Stimulated activated CD8-positive, alpha-beta memory T cell treated with anti-CD3 and anti-CD28 coated beads, Interleukin-7, amount 100 ng/mL, for 4 hours (primary cell): ENCODE measurements at places on chromosomes 2 and 18.

DNA sequence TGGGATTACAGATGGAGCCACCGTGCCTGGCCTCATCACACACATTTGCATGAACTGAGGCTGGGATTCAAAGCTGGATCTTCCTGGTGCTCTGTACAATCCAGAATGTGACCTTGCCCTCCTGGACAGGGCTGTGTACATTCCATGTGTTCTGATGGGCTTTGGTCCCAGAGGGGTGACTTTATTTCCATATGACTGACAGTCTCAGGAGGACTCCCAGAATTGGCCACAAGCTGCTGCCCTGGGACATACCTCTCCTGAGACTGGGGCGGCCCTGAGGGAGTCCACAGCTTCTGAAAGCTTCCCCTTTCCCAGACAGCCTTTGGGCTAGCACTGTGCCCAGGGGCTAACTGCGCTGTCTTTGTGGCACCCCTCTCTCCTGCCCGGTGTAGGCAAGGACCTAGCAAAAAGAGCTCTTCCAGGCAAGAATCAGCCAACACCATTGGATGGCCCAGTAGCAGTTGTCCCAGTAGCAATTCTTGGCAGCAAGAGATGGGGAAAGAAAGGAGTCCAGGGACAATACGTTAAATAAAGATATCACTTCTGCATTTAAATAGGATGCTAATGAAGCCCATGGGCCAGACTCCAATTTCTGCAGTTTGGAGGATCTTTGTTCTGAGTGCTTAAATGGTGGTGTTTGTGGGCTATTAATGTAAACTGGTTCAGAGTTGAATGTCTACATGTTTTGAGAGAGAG, 26.4 kb upstream of the ZNF532 start:
- no peak for DNase-seq

DNA sequence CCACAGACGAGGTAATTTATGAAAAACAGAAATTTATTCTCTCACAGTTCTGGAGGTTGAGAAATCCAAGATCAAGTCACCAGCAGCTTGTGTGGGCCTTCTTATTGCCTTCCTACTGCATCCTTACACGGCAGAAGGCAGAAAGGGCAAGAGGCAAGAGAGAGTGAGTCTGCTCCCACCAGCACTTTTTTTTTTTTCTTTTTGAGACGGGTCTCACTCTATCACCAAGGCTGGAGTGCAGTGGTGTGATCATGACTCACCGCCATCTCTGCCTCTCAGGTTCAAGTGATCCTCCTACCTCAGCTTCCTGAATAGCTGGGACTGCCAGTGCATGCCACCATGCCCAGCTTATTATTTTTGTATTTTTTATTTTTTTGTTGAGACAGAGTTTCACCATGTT, 78.5 kb upstream of the HK2 start:
- DNase-seq, result no peak

- DNase-seq, result no peak
These were observed 203.5 kb downstream of the MGAT5 start for GRCh38 chr2:134457353-134457752.

DNA sequence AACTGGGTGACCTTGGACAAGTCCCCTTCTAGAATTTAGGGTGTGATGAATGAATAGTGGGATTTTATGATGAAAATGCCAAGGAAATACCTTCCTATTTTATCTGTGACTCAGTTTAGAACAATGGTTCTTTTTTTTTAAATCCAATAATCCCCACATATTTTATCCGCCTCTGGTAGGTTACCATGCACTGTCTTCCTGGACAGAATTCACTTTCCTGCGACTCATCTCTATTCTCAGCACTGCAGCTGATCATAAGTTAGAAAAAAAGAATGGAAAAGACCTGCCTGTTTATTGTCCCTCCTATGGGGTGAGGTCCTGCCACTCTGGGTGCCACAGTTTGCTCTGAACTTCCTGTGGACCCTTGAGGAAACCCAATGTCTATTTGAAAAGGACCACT, 73.1 kb downstream of the IRS1 start:
- DNase-seq, result no peak

DNA sequence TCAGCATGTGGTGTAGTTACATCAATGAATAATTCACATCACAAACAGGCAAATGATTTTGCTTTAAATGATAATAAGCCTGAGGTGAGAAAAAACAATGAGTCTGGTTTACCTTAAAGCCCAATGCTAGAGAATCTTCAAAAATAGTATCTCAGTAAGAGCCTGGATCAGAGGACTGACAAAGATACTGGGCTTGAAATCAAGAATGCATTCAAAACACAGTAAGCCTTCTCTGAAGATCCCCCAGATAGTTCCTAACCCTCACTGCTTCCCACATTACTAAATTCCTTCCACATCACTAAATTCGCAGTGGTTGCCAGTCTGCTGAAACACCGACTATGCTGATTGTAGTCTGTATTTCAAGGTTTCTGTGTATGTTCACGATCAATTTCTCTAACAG, 514.9 kb downstream of the SUCLG1 start:
- no peak for DNase-seq
